SIG-M5 (cell line): ENCODE measurements at places on chromosomes 12 and 14.
A peak's percentile ranks its signal among the peaks of the same experiment; 100 is the strongest.

GRCh38 chr12:49917166-49917787 is 13.6 kb upstream of the FAIM2 start:
- no peak for DNase-seq

GRCh38 chr12:32983968-32984367 is 87.4 kb upstream of the PKP2 start:
- no peak for DNase-seq

DNA sequence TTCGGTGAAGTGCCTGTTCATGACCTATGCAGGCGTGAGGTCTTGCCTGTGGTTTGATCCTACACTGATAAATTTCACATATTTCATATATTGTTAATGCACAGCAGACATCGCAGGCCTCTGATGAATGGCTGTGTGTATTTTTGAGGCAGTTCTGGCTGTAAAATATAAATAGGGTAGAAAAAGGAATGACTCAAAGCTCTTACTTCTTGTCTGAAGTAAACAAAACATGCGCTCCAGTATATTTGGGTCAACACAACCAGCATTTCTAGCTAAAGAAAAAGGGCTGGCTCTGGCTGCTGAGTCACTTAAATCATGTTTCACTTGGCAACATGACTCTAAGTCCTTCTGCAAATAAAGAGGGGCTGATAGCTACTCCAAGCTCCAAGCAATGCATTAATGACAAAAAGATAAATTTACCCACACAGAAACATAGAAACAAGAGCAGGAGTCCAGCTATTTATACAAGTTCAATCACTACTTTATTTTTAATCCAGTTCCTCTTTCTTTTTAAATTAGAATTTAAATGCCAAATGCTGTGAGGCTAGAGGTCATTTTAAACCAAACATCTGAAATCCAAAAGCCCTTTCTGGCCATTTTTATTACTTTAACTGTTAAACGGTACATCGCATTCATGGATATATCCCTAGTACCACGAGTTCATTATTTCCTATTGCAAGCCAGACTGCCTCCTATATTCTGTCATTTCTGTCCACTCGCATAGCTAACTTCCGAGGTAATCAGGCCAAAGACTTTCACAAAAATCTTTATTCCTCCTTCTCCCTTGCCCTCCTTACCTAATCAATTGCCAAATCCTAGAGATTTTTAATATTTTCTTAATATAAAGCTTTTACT is 54.3 kb upstream of the TMCC3 start:
- no peak for DNase-seq

GRCh38 chr12:6333029-6333428 is 8.8 kb downstream of the TNFRSF1A start:
- DNase-seq, result no peak

DNA sequence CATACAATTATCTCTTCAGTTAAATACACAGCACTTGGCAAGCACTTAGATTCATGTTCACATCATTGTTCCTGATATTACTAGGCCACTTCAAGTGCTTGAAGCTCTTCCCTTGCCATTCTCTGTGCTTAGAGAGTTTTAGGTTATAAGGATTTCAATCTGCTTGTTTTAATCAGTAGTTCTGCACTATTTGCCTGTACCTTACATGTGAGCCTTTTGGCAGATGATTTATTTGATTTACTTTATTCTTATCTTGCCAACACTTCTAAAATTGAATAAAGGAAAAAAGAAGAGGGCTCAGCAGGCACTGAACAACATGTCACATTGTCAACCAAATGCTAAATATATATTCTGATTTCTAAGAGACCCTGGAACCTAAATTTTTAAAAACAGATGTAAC is 363.8 kb upstream of the USP15 start:
- DNase-seq, result no peak

DNA sequence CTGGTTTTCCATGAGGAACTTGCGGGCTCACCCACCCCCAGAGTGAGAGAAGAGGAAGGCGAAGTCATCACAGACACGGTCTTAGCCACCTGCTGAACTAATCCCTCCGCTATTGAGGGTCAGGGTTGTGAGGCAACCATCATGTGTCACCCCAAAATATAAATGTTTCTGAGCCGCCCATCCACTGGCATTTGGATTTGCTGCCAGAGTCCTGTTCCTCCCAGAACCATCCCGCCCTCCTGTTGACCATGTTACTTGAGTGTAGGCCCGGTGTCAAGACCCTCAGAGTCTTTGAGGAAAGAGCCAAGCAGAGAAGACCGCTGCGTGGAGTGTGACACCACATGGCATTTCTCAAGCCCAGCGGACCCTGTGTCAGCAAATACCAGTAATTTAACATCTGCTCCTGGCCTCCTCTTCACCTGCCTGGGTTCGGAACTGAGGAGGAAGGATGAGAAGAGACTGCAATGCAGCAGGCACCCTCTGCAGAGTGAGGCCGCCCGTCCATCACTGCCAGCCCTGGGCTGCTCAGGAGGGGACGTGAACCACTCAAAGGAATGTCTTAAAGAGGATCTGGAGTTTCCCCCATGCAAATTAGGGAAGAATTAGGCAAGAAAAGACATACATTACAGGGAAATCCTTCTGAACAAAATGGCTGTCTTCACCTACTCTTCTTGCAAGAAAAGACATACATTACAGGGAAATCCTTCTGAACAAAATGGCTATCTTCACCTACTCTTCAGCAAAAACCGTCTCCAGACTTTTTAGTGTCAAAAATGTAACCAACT is 100.4 kb downstream of the FBXL14 start:
- DNase-seq, result no peak

GRCh38 chr12:131033486-131033885 is 79.8 kb downstream of the ADGRD1 start:
- no peak for DNase-seq

DNA sequence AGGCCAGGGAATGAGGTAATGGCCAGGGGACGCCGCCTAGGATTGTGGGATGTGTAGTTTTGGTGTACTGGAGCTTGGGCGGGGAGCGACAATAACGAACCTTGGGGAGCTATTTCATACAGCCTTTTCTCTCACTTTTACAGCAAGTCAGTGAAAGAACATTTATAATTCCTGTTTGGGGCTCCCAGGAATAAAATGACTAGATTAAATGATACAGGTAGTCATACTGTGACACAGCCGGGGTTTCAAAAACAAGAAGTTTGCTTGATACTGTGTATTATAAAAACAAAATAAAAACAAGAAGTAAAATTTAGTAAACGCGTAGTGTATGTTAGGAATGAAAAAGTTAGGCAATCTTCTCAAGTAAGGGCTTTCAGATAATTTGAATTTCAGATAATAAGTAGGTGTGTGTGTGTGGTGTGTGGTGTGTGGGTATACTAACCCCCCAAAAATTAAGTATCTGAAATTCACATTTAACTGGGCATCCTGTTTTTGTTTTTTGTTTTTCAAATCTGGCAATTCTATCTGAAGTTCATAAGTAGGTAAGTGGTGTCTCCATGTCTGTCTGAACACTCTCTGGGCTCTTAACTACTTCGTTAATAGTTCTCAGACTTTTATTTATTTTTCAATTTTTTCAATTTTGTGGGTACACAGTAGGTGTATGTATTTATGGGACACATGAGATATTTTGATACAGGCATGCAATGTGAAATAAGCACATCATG is 458 bp upstream of the DCTN2 start:
- DNase-seq, result no peak

GRCh38 chr12:93427779-93428564 is 13.8 kb downstream of the UBE2N start:
- no peak for DNase-seq

DNA sequence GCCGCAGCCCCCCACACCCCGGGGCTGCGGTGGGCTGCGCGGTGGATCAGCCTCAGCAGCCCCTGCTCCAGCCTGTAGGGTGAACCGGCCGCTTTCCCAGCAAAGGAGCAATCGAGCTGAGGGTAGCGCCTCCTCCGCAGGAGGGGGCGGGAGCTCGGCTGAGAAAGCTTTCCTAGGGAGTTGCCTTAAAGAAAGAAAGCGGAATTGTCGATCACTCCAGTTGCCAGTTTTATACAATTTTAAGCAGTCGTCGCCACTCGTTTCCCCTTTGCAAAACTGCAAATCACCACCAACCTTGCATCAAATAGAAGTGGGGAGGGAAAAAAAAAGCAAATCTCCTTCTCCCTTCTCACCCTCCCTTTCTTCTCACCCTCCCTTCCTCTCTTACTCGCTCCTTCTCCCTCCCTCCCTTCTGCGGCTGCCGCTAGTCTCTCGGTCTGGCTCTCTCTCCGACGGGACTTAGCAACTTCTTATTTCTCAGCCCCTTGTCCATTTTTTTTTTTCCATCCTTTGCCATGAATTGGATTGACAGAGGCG is at the start of gene PDE3A:
TSS of gene PDE3A (plus strand) at position 424 of the 537 bp plus-strand sequence. CDS start 748 bp downstream, outside the sequence.
- DNase-seq, result peak; percentile 37

GRCh38 chr12:45703942-45704341 is 25.6 kb upstream of the ARID2 start:
- DNase-seq, result no peak

DNA sequence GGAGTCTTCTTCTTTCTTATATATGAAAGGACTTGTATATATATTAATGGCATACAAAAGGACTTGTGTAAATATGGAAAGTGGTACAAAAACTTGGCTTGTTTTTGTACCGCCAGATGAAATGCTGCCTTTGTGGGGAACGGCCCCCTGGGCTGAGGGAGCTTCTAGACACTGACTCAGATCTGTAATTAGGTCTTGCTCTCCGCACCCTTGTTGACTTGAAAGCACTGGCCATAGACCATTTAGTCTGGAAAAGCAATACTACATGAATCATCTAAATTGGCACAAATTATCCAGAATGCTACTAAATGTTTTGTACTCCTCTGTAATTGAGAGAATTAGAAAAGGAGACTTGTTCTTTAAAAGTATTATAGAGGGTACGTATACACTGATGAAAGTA is 399.9 kb upstream of the RGS6 start:
- DNase-seq, result no peak

DNA sequence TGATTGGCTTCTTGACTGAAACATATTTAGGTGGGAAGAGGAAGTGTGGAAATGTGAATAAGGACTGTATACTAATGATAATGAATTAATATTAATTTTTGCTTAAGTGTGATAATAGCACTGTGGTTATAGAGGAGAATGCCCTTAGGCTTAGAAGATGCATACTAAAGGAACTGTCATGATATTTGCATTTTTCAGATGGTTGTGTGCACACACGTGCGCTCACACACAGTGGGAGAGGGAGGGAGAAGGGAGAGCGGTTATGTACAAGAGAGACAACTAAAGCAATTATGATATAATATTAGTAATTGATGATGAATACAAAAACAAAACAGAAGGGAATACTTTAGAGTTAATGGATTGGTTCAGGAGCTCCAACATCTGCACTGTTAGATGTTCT is 54.2 kb downstream of the RCOR1 start:
- no peak for DNase-seq

- no peak for DNase-seq
These were observed 549.1 kb downstream of the RPS29 start for GRCh38 chr14:49036984-49037516.

- no peak for DNase-seq
These were observed 43.8 kb downstream of the CCNK start for GRCh38 chr14:99524804-99525698.

DNA sequence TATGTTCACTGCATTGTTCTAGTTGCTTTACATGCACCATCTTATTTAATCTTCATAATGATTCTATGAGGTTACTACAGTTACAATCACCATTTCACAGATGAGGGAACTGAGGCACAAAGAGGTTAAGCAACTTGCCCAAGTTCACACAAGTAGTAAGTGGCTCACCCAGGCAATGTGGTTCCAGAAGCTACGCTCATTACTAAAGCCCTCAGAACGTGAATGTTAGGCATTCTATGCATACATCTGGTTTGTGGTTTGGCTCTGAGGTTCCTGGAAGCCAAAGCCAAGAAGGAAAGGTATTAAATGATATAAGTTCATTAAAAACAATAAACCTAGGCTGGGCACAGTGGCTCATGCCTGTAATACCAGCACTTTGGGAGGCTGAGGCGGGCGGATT is 14.4 kb upstream of the VRTN start:
- no peak for DNase-seq

DNA sequence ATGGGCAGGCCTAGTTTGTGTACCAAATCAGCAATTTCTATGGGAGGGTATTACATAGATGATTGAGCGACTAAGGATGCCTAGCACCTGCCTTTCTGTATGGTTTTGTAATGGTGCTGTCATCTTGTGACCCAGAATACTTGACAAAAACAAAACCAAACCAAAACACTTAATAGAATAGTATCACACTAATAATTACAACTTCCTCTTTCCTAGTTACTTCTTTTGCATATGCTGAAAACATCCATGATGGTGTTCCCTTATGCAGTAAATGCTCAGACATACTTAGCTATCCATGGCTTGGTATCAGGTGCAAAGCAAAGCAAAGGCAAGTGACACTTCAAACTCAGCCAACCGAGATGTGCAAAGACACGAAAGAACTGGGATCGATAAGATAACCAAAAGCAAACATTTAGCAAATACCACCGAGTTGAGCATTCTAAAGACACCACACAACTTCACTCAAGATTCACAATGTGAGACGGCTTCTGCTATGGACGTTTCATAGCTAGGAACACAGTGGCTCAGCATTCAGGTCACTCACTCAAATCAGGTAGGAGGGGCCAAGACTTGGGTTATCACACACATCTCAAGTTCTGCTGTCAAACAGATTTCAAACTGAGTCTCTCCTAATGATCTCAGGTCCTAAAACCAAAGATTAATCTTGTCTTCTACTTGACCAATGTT is 24.3 kb downstream of the PPP1CC start:
- DNase-seq, result no peak

GRCh38 chr12:116426391-116427136 is 132.6 kb upstream of the MAP1LC3B2 start:
- DNase-seq, result no peak

DNA sequence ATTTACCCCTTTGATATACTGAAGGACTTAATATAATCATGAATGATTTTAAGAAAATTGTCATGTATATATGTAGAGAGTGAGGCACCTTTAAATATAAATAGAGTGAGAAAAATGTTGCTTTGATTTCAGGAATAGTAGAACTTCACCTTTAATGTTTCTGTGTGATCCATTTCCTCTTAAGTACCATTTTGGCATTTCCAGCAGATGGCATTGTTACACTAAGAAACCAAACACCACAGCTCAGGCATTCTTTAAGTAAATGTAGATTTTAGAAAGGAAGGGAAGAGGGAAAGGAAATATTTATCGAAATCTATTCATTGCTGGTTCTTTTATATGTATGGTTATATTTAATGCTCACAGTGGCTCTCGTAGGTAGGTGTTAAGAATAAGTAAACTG is 556.7 kb upstream of the FBXO33 start:
- DNase-seq, result no peak

- no peak for DNase-seq
These were observed 612.5 kb downstream of the FSCB start for GRCh38 chr14:43894534-43894933.

DNA sequence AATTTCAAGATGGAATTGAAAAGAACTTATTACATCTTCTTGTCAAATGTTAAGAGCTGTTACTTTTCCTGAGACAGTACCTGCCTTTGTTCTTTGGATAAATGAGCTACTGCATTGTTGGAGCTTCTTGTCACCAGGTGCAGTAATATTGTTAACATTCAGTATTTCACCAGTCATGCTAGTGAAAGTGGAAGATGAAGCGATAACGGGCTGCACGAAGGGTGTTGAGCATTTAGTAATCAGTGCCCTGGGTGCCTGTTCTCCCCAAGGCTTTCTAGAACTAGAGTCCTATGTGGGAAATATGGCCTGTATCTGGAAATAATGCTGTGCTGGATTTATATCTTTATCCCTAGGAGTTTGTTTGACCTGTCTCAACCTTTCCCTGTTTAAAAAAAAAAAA is 83.2 kb downstream of the PPP2R5C start:
- DNase-seq, result no peak
